ENCODE measurements at places on chromosomes 7 and 10.

GRCh38 chr7:69922026-69922803 is 323.9 kb downstream of the AUTS2 start:
- no peak for DNase-seq

DNA sequence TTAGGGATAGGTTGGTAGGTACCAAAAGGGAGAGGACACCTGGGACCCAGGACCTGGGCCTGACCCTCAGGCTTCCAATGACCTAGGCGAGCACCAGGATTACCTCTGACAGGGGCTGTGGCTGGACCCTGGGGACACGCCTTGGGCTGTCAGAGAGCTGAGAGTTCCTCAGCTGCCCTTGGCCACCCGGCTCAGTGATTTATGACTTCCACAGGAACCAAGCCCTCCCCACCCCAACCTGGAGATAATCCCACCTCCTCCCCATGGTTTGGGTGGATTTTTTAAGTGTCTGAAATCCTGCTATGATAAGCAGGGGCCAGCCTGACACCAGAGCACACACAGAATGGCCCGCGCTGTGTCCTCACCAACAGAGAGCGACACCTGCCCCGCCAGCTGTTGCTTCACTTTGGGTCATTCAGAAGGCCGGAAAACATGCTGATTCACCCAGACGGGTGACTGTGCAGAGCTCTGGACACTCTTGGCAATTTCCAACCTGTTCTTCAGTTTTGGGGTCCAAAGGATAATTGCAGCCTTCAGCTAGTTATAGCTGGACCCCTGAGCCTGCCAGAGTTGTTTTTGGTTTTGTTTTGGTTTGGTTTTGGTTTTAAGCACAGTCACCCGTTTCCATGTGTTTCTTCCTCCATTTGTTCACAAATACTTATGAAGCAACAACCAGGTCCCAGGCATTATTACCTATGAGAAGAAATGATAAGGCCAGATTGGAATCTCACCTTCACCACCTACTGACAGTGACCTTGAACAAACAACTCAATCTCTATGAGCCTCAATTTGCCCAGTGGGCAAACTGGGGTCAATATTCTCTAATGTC is 78.2 kb downstream of the RAB11FIP2 start:
- DNase-seq: no peak

DNA sequence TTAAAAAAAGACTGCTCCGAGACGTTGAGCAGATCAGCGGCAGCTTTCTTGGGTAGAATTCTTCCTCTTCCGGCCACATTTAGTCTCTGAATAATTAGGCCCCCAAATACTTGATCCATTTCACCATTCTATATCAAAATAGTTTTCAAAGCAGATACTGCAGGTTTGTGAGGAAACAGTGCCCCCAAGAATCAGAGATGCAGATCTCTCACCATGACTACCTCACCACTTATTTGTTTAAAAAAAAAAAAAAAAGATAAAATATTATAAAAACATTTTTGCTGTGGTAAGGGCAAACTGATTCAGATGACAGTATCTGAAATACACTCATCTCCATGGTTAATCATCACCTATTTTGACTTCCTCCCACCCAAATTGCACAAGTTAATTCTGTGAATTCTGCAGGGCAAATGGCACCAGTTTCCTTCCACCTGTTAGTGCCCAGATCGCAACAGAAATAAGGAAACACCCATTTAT is 210.4 kb downstream of the FAM107B start:
- DNase-seq: no peak

DNA sequence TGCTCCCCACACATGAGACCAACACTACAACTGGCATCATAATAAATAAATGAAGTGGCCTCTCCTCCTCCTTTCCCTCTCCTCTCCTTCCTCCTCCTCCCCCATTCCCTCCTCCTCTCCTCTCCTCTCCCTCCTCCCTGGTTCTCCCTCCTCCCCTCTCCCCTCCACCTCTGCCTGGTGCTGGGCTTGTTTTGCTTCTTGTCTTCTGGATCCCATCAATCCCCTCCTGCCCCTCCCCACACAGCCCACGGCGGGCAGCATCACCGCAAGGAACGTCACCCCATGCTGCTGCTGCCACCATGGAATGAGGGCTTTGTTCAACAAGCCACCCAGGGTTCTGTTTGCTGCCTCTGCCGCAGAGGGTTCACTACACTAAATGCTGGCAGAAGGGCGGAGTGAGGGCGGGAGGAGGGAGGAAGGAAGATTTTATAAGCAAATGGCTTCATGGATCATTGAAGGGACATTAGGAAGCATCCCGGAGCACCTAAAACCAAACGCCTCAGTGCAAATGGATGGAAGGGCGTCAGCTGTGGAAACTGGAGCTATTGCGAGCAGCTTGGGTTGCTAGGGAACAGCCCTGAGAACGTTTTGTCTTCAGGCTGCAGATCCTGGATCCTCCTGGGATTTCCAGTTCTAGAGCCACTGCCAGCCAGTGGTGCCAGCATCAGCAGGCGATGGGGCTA is 379.7 kb upstream of the ZMIZ1 start:
- peak; percentile 54 for DNase-seq

GRCh38 chr7:16123117-16123770 is 298.1 kb downstream of the CRPPA start:
- no peak for DNase-seq

GRCh38 chr10:78976825-78977755 is 91.7 kb upstream of the ZMIZ1 start:
- DNase-seq: no peak

DNA sequence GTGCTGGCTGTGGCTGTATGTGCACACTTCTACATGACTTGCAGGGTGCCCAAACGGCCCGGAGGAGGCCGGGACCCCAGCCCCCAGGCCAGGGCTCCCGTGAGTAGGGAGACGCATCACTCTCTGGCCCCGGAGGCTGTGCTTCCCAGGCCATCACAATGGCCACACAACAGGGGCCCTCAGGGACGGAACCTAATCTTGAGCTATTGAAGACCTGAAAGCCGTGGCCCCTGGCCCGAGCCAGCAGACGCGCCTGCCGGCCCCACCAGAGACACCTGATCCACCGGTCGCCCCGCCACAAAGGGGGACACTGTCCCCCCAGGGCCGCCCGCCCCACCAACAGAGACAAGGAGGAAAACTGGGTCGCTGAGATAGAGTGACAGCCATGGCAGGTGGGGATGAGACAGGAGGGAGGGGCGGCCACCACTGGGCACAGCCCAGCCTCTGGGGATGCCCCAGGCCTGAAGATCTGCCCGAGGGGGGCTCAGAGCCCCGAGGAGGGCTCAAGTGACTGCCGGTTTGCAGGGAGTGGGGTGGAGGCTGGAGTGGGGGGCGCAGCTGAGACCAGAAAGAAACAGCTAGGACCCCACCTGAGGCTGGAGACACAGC is 10.2 kb upstream of the LFNG start:
- DNase-seq: no peak

DNA sequence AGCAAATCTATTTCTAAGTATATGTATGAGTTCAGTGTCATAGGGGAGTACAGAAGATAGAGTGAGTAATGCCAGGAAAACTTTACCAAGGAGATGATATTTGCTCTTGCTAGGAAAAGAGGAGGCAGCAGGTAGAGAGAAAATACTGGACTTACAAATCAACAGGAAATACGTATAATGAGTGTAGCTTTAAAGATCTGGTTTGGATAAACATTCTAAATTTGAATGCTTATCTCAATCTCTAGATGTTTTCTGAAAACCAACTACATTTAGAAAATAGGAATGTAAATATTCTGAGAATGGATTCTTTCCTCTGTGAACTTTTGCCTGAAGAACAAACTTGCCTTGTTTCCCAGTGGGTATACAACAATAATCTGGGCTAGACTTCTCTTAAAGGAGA is 46.9 kb upstream of the GNAI1 start:
- peak; percentile 17 for DNase-seq

DNA sequence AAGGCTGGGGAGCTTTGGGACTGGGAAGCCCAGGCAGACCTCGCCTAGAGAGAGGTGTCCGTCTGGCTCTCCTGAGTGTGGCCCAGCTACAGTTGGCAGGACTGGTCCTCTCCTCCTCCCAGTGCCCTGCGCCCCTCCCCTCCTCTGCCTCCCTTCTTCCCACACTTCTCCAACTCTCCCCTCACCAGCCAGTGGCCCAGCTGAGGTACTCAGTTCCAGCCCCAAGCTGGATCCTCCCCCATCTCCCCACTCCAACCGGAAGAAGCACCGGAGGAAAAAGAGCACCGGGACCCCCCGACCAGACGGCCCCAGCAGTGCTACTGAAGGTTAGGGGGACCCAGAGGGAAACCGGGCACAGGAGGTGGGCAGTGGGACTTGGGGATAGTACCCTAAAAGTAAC is 27.7 kb downstream of the GBX1 start:
- no peak for DNase-seq
